A549 treated with Mapracorat at 1 μM for 4 hours (cell line): ENCODE measurements at places on chromosomes 1 and 21. TPM values are rescaled to one million over a fixed set of nuclear protein-coding genes. Genes with fewer than 3 reads are reported as not detected.

PCSK9 gene
- 2.0 to 3.8 TPM (median 3.0 TPM) in 5 replicates for total RNA-seq

KIAA1614 gene
- total RNA-seq, result 0.53 to 1.2 TPM (median 0.74 TPM) in 5 replicates

ARMH1 gene
- 0.38 to 1.2 TPM (median 0.98 TPM) in 5 replicates for total RNA-seq

RNU1-4 gene
- total RNA-seq, result not detected in 5 replicates

RHBDL2 gene
- total RNA-seq, result 1.6 to 2.8 TPM (median 1.8 TPM) in 5 replicates

PCBP3 gene
- total RNA-seq, result 0.44 to 1.6 TPM (median 1.0 TPM) in 5 replicates

HOOK1 gene
- 0.12 to 0.30 TPM (median 0.25 TPM) in 5 replicates for total RNA-seq

TMEM125 gene
- total RNA-seq, result not detected in 5 replicates
